IMR-90 (cell line): ENCODE measurements at places on chromosomes 12 and 14. TPM values are rescaled to one million over a fixed set of nuclear protein-coding genes. Genes with fewer than 3 reads are reported as not detected.
A peak's percentile ranks its signal among the peaks of the same experiment; 100 is the strongest.

Gene AKAP3
- 0.54 and 0.56 TPM in 2 replicates for total RNA-seq

Gene SLC25A47
- total RNA-seq, result not detected in 2 replicates

Gene CARMIL3
- under 0.01 TPM in 1 of 2 replicates, not detected in the other for total RNA-seq

Gene TUBA1A
- 2,389 and 2,832 TPM in 2 replicates for total RNA-seq

Gene SLCO1A2
- not detected in 2 replicates for total RNA-seq

Gene USP5
- total RNA-seq, result 119 and 125 TPM in 2 replicates

DNA sequence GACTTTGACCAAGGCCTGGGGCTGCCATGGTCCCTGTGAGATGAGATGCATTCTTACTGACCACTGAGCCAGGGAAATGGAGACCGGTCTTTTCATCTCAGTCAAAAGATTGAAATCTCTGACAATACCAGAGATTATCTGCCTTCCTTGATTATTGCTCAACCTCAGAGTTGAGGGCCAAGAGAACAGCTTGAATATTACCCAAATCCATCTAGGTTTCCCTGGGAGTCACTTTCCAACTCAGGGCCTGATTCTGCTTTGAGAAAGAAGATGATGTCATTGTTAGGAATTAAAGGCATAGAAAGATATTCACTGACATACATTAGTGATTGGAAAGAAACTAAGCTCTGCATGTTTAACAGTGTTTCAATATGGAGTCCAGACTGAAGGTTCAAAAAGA is 515.9 kb upstream of the TBX3 start:
- H3K27ac ChIP-seq, result no peak overlapping the region
- DNase-seq, result peak; percentile 80
- H3K27me3 ChIP-seq, result no peaks in the 10 kb centered on the region
- H3K4me3 ChIP-seq, result no peak overlapping the region

GRCh38 chr12:42612231-42612613 is 22.7 kb upstream of the PRICKLE1 start:
- no peaks in the 10 kb centered on the region for H3K36me3 ChIP-seq
- H3K27me3 ChIP-seq, result peaks cover 3% of the 10 kb centered on the region; the same call in 1 of the 2 replicates
- H3K4me1 ChIP-seq, result peaks cover 3% of the 10 kb centered on the region; the same call in 1 of the 2 replicates
- no peak overlapping the region for H3K27ac ChIP-seq
- no peak overlapping the region for H3K4me3 ChIP-seq
- no peak for DNase-seq

DNA sequence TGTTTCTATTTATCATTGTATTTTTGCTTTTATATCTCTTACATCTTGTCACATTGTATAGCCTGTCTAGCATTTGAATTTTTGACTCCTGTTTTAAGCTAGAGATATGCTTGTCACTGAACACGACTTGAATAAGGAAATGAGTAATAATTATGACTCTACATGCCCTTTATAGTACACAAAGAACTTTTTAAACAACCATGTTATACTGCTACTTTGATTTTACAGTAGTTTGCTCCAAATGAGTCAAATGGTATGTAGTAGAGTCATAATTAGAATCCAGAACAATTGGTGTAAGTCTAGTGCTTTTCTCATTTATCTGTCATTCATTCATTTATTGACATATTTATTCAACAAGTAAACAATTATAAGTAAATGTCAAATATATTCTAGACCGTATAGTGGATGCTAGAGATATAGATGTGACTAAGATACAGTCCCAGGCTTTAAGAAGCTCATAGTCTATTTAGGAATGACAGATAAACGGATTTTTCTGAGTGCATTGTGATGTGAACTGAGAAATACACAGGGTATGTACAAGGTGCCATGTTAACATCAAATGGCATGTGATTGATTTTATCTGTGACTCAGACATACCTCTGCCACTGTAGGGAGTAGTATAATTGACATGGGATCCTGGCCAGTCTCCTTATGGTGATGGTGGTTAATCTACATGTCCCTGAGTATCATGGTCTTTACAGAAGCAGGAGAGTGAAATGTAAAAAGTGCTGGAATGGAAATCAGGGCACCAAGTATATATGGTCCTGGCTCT is 799.7 kb downstream of the DIO2 start:
- DNase-seq, result peak; percentile 66
- no peaks in the 10 kb centered on the region for H3K27me3 ChIP-seq
- H3K4me1 ChIP-seq, result no peaks in the 10 kb centered on the region; the same call in 1 of the 2 replicates
- no peak overlapping the region for H3K27ac ChIP-seq

DNA sequence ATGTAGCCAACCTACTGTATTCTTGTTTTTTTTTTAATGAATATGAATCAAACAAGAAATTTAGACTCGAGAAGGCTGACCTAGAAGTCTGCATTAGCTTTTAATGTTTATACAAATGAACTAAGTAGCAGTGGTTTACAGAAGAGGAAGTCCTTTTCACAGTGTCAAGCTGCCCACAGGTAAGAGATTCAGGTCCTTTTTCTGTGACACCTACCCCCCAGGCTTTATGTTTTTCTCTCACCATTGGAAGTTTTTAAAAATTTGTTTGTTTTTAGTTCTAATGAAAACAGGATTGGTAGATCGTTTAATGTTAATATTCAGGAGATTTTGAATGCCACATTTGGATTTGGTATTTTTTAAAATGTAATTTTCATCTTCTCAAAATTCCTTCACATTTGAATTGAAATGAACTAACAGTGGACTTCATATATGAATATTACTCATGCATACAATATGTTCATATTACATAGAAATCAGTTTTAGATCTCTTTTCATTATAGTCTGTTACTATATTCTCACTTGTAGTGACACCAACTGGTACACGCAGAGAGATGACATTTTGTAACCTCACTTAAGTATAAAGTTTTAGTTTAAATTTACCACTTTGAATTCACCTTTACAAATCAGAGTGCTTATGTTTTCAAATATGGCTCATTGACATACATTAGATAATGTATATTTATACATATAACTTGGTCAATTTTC is 29.7 kb downstream of the ATF7IP start:
- peaks cover under 1% of the 10 kb centered on the region; the same call in 1 of the 2 replicates for H3K36me3 ChIP-seq
- no peak overlapping the region; the same call in 1 of the 2 replicates for H3K27ac ChIP-seq
- H3K4me3 ChIP-seq, result no peak overlapping the region
- H3K27me3 ChIP-seq, result no peaks in the 10 kb centered on the region
- no peak for DNase-seq
- peaks cover 2% of the 10 kb centered on the region; the same call in 1 of the 2 replicates for H3K4me1 ChIP-seq

GRCh38 chr12:49961993-49962764 is 507 bp downstream of the AQP5 start:
- no peaks in the 10 kb centered on the region for H3K4me1 ChIP-seq
- H3K36me3 ChIP-seq, result no peaks in the 10 kb centered on the region
- no peak overlapping the region for H3K4me3 ChIP-seq
- peaks cover 90% of the 10 kb centered on the region for H3K27me3 ChIP-seq
- no peak overlapping the region for H3K27ac ChIP-seq

DNA sequence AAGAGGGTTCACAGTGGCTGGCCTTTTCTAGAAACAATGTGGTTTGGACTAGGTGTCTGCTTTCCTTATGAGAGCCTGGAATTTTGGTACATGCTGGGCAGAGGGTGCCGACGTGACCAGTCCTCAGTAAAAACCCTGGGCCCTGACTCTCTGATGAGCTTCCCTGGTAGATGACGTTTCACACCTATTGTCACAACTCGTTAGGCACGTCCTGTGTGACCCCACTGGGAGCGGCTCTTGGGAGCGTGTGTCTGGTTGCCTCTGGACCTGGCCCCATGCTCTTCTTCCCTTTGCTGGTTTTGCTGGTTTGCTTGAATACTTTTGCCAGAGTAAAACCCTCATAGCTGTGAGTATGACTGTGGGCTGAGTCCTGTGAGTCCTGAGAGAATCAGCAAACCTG is 136.9 kb downstream of the RIMBP2 start:
- H3K4me3 ChIP-seq, result no peak overlapping the region
- H3K4me1 ChIP-seq, result no peaks in the 10 kb centered on the region
- no peaks in the 10 kb centered on the region for H3K36me3 ChIP-seq
- H3K27me3 ChIP-seq, result no peaks in the 10 kb centered on the region

DNA sequence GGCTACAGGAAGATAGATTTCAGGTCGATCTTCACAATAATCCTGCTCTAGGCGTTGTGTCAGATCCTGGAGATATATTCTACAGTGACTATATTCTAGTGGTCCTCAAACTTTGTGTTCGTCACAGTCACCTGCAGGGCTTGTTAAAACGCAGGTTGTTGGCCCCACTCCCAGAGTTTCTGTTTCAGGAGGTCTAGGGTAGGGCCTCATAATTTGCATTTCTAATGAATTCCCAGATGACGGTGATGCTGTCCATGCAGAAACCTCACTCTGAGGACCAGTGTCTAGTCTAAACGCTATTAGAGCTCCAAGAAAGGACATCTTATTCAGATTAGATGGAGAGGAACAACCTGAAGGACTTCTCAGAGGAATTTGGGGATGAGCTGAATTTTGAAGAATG is 13.2 kb upstream of the SLC6A13 start:
- peaks cover 4% of the 10 kb centered on the region; the same call in 1 of the 2 replicates for H3K36me3 ChIP-seq
- H3K4me3 ChIP-seq, result no peak overlapping the region
- H3K27me3 ChIP-seq, result no peaks in the 10 kb centered on the region
- H3K27ac ChIP-seq, result no peak overlapping the region
